Neuronal stem cell (in vitro differentiated cells): ENCODE measurements at places on chromosomes 7 and 10.

- no peak for DNase-seq
These were observed 79.9 kb downstream of the ANKRD61 start for GRCh38 chr7:6111041-6111440.

DNA sequence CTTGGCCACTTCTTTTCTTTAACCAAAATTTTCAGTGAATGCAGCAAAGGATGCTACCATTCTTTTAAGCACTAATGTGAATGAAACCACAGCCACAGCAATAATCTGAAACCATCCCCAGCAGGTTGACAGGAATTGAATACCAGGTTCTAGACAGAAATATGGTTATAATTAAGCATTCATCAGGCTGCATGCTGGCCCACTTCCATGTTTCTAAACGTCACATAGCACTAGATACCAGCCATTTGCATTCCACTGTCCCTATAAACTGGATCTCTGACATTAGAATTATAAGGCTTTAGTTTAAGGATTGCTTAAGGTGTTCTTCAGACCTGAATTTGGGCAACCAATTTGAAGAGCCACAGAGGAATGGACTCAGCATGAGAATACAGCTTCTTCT lies 340.8 kb upstream of the KLF6 start:
- no peak for DNase-seq

- no peak for DNase-seq
These were observed 114.5 kb downstream of the PON1 start for GRCh38 chr7:95209788-95210187.

DNA sequence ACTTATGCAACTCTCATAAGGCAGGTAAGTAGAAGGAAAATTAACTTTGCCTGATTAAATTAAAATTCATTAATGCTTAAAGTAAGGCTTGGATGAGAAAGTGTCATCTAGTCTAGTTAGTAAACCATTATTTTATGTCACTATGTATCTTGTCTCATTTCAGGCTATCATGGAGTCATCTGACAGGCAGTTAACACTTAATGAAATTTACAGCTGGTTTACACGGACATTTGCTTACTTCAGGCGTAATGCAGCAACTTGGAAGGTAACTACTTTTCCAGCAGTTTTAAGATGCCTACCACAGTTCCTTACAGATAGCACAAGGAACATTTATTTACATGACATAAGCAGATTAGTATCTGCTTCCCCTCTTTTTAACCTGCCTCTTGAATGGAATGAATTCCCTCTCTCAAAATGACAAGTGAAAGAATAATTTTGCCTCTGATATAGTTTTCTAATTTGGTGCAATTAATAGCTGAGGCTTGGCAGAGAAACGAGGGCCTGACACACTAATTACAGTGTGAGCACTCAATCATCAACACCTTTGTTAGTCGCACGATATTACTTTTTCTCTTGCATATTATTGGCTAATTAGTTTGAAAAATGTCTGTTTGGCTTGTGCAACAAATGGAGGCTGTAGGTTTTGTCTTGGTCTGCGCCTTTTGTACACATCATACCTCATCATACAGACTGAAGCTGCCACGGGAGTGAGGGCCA lies 245.0 kb downstream of the FOXP2 start:
- no peak for DNase-seq

DNA sequence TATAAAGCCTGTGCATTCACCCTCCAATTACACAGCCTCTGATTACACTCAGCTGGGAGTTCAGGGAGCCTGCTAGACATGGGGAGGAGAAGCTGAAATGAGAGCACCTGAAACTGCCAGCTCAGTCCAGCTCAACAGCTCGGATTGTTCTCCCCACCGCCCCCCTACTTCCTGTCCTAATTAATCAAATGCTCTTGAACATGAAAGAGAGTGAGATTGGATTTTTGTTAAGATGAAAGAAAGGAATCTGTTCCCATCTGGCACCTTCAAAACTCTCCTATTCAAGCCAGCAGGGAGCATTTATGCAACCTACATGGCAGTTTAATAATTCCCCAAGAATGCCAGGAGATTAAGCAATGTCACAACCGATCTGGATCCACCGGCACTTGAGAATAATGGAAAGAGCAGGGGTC lies 98.0 kb downstream of the NPSR1 start:
- DNase-seq = no peak

DNA sequence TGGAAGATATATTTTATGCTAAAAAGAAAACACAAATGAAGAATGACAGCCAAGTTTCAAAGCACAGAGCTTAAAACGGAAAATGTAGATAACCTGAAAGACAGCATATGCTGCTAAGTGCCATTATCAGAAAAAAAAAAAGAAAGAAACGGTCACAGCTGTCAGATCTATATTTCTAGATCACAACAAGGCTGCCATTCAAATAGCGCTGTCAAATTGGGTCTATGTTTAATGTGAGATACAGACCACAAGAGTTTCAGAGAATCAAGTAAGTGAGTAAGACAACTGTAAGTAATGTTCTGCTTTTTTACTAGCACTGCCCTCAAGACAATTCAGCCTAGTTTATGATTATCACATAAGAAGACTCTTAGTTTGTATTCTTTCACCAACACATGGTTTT lies 66.1 kb upstream of the RNF148 start:
- DNase-seq = no peak

- no peak for DNase-seq
These were observed 34.5 kb downstream of the PPIF start for GRCh38 chr10:79381804-79382221.

DNA sequence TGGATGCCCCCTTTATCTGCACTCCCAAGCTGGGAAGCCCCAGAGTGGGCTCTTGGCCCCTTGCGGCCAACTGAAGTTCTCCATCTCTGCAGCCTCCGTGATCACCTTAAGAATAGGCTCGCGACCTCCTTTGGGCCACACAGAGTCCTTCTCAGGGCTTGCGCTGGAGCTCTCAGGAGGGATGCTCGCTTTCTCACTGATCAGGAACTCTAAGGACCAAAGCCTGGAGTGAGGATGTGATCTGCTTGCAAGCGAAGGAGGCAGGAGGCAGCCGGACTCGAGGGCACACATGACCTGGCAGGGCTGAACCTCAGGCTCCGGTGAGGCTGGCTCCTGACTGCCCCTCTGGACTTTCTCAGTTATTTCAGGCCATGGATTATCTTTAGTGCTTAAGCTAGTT lies 192.1 kb upstream of the MKI67 start:
- no peak for DNase-seq

GRCh38 chr7:44964831-44965440 lies 13.9 kb downstream of the MYO1G start:
- no peak for DNase-seq

DNA sequence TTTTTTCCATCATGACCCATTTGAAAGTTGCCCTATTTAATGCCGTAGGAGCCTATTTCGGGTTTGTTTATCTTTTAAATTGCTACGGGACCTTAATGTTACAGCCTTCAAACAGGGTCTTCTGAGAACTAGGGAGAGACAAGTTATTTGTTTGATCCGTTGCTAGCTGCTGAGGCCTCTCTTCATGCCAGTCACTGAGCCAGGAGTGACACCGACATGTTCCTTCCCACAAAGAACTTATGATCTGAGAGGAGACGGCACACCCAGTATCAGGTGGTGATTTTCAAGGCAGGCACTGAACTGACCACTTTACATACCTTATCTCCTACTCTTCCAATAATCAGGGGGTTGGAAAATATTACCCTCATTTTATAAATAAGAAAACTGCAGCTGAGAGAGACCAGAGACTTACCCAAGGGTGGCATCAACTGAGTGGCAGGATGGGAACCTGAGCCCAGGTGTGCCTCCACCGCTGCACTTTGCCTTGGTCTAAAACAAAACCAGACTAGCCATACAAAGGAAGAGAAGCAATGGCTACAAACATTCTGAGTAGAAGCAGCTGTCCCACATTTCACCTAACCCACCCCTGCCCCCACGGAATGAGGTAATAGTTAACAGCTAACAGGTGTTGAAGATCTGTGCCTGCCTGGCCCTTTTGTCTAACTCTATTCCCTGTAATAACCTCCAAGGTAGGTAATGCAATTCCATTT lies 40.5 kb downstream of the PPP1R3C start:
- no peak for DNase-seq

- no peak for DNase-seq
These were observed 5.1 kb downstream of the SGMS1 start for GRCh38 chr10:50618624-50619023.

- DNase-seq = no peak
These were observed 29.4 kb downstream of the ZRANB1 start for GRCh38 chr10:124971276-124971675.

DNA sequence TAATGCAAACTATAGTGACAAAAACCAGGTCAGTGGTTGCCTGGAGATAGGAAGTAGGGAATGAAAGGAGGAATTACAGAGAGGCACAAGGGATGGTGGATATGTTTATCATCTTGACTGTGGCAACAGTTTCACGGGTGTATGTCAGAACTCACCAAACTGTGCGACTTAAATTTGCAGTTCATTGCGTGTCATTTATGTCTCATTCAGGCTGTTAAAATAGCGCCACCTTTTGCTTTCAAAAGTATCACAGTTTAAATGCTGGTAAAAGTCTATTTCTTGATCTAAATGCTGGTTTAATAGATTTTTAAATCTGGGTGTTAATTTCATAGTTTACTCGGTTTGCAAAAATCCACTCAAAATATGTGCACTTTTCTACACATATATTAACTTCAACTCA lies 51.0 kb downstream of the PTTG1IP2 start:
- DNase-seq = no peak

- DNase-seq = no peak
These were observed 55.3 kb downstream of the CPVL start for GRCh38 chr7:29090836-29091601.

- DNase-seq = no peak
These were observed 23.6 kb upstream of the GATAD1 start for GRCh38 chr7:92423710-92424131.

GRCh38 chr7:64516451-64516850 lies 46.4 kb downstream of the ZNF680 start:
- DNase-seq = no peak

DNA sequence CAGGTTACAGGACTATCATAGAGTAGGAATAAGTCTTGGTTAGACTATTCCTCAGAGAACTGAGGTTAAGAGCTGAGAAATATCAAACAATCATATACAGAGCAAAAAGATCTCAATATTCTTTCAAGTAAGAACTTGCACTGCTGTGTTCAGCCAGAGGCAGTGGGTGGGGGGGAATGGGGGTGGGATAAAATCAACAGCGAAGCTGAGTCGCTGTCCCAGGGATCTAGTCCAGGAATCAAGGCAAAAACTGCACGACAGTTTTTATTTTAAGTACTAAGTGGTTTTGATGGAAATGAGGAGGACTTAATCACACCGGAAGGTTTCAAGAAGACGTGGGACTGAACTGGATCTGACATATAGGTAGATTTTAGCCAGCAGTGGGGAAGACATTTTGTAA lies 159.1 kb downstream of the SRPK2 start:
- no peak for DNase-seq

DNA sequence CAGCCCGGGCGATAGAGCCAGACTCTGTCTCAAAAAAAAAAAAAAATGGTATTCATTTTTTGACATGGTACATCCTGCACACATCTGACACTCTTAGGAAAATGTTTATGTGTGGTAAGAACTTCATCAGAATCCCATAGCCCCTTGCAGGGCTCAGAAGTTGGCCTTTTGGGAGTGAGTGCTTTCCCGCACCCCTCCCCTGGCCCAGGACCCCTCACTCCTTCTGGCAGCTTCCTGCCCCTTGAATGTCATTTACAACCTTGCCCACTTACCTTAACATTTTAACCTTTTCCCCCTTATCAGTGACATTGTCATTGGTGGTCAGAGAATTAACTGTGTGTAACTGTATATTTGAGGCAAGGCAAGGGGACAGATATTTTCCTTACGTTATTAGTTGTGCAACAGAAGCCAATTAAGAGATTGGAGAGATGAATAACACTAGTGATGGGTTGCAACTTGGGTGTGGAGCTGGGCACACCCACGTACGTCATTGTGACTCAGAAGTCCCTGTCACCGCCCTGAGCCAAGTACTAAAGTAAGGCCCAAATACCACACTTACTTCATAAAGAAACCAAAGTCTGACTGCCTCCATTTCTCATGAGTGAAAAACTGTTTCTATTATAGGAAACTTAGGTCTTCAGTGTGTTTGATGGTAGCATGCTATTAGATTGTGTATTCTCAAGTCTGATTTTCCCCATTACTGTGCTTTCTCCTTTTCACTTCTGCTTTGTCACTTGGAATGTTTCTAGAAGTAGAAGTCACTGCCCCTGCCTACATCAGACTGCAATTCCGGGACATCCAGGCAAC lies 31.6 kb downstream of the OGDH start:
- no peak for DNase-seq

GRCh38 chr10:124131172-124131571 lies 37.8 kb upstream of the CHST15 start:
- no peak for DNase-seq

- no peak for DNase-seq
These were observed 192.8 kb upstream of the AHR start for GRCh38 chr7:17105701-17106100.

GRCh38 chr10:44973323-44974081 lies 5.1 kb downstream of the DEPP1 start:
- no peak for DNase-seq

GRCh38 chr10:7243139-7243538 lies 167.7 kb downstream of the SFMBT2 start:
- DNase-seq = no peak

DNA sequence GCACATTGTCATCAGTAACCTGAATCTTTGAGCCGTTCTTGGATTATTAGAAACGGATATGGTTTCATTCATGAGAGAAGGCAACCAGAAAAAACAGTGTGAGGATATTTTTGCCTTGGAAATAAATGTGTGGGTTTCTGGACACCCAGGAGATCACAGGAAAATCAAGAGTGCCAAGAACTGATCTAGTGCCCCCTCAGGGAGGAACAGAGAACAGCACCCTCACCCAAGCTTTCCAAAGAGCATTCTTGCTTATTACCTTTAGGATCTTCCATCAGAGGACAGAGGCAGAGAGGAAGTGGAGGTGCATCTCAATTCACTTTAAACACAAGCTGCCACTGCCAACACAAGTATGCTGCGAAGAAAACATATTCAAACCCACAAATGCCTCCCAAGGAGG lies 851.5 kb upstream of the COBL start:
- no peak for DNase-seq

DNA sequence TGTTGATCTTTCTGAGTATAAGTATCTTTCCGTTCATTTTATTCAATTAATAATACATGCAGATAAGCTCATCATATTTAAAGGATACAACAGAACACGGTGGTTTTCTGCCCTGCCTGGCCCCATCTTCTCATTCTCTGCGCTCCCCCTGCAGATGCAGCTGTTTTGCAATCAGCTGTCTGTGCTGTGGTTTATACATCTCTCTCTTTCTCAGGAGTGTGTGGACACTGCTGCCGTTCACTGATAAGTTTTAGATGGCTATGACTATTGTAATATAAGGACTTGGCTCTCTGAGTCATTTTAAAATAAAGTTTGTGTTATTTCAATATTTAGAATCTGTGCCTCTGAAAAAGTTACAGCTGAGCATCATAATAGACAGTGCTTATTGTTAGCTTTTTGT lies 54.5 kb downstream of the CUL1 start:
- no peak for DNase-seq
